ENCODE measurements at places on chromosomes 12 and 14. TPM values are rescaled to one million over a fixed set of nuclear protein-coding genes. Genes with fewer than 3 reads are reported as not detected.
A peak's percentile ranks its signal among the peaks of the same experiment; 100 is the strongest.

GRCh38 chr14:50085570-50086320 is 30.6 kb downstream of the VCPKMT start:
- DNase-seq = peak; percentile 18

- no peak for DNase-seq
These were observed 9.5 kb downstream of the BDKRB1 start for GRCh38 chr14:96265383-96266095.

The FGF23 gene
- total RNA-seq = not detected

DNA sequence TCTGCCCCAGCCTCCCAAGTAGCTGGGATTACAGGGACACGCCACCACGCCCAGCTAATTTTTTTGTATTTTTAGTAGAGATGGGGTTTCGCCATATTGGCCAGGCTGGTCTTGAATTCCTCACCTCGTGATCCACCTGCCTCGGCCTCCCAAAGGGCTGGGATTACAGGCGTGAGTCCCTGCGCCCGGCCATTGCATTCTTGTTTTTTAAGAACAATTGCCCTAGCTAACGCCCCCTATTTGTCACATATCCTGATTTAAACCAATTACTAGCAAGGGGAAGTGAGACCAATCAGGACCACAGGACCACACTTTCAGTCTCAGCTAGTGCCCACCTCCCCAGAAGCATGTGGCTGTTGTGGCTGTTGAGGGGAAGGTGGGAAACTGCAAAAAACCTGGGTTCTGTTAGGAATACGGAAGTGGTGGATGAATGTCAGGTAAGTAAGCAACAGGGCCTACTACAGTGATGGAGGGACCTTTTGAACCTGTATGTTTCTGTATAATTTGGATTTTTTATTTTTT is 37.8 kb upstream of the NFYB start:
- DNase-seq = no peak

DNA sequence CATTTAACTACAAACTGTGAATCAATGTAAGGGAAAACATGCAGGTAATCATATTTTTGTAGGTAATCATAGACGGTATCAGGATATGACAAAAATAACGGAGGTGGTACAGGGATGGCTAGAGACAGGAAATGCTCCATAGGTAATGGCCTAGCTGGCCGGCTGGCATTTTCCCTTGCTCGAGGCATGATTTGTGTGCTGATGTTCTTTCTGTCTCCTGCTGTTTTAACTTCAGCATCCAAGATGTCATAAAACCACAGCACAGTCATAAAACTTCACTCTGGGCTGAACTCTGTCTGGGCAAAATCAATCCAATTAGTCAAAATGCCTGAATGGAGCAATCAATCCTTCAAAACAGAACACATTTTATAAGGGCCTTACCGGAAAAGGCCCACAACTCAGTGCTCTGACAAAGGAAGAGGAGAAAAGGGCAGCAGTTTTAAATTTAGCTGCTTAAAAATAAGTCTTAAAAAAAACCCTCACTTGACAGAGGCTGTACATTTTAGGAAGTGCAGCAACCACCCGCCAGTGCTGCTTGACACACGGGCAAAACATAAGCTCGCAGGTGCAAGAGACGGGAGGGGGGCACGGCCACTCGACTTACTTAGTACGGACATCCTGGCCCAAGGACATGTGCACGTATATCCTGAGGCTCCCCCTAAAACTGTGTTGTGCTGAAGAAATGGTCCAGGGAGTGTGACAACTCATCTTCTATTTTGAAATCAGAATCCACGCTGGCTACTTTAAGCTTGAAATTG is 40.5 kb upstream of the GPR68 start:
- DNase-seq = no peak

GRCh38 chr12:59093073-59093772 is 172.9 kb upstream of the LRIG3 start:
- DNase-seq = no peak

The PRIMA1 gene
- not detected for total RNA-seq

DNA sequence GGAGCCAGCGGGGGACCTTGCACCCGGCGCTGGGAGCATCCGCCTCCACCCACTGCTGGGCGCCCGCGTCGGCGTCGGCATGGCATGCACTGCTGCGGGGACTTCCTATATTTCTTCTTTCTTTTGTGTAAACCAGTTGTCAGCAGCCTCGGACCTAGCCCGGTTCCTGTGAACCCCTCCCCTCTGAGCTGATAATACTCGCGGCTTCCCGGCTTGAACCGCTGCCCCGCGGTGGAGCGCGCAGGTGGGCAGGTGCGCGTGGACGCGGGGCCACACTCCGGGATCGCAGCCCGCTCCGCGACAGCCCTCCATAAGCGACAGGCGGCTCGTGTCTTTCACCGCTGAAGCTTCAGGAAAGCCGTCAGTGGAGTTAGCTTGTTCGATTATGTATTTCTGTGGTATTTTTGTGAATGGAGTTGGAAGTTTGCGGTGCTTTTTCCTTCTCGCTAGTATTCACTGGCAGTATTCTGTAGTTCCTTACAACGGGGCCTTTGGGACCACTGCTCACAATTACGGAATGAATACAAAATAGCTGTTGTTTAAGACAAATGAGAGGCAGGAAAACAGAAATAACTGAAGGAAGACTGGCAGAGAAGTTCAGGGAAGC is 870 bp downstream of the BMAL2 start:
- no peak for DNase-seq

DNA sequence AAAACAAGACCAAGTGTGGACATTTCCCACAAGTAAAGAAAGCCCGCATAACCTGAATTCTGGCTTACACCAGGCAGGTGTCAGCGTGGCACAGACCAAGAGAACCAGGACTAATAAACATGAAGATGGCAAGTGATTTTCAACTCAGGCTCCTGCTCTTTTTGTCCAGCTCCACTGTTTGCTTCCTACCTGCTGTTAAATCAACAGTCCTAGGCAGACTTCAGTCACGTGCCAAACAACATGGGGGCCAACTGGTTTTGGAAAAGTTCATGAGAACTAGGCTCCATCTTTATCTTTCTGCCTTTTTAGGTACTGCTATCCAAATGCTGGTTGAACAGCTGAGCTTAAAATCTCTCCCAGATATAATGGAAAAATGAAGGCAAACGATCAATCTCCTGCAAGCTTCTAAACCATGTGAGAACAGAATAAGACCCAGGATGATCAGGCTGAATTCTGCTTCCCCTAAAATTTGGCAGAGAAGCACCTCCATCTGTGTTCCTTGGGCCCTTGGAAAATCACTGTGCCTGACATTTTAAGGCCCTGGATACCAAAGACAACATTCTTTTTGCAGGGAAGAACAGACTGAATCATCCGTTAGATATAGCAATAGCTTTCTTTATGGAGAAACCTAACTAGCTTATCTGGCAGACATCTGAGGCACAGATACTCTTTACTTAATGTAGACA is 215.6 kb upstream of the USP15 start:
- no peak for DNase-seq

DNA sequence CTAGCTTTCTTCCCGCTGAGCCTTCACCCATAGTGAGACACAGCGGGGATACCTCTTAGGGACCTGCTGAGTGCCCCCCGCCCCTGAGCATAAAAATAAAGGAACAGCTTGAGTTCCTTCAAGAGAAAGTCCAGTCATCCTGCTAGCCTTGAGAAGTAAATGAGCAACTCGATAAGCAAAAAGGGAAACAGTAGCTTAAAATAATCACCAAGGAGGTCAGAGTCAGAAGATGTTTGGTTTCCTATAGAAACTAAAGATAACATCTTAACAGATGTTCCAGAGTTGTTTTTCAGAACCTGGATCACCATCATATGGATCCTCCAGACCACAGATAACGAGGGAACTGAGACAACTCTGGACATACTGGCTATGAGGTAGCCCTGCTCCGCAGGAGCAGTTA is 94.0 kb downstream of the BCAT1 start:
- no peak for DNase-seq

DNA sequence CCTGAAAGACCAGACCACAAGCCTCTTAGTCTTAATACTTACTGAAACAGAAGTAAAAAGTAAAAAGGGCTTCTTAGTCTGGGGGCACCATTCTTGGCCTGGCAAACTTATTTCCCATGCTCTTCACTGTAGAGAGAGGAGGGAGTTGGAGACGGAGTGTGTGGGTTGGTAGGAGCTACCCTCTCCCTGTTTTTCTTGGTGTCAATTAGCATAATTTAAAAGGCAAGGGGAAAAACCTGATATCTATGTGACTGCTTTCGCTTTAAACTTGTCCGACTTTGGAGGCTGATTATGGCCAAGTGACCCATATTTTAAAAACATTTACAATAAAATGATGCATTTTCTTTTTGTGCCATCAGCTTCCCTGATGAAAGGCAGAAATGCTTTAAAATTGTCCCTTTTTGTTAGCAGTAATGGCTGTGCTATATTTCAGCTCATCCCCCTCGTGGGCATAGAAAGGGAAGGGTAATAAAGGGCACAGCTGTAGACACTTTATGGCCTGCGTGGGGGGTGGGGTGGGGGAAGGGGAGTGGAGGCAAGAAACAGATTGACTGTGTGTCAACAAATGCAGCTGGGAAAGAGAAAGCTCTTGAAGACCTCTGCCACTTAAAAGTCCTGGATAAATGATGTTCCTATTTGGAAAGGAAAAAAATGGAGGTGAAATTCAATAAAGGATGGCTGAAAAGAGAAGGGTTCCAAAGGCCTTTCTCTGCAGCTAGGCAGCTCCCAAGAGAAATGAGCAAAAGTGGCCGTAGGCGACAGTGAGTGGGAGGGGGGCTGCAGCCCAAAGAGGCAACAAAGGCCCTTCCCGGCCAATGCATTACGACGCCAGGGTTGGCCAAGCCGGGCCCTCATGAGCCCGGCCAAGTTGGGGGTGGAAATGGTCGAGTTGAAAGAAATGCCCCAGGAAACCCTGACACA is 57.5 kb upstream of the TMEM263 start:
- no peak for DNase-seq

GRCh38 chr14:56198438-56198837 is 80.2 kb downstream of the PELI2 start:
- DNase-seq = no peak

- DNase-seq = no peak
These were observed 3.0 kb upstream of the BLOC1S1 start for GRCh38 chr12:55712700-55713415.

- no peak for DNase-seq
These were observed 338.8 kb upstream of the SFSWAP start for GRCh38 chr12:131372171-131372475.

- no peak for DNase-seq
These were observed 3.0 kb upstream of the PITPNM2 start for GRCh38 chr12:123153906-123154305.

DNA sequence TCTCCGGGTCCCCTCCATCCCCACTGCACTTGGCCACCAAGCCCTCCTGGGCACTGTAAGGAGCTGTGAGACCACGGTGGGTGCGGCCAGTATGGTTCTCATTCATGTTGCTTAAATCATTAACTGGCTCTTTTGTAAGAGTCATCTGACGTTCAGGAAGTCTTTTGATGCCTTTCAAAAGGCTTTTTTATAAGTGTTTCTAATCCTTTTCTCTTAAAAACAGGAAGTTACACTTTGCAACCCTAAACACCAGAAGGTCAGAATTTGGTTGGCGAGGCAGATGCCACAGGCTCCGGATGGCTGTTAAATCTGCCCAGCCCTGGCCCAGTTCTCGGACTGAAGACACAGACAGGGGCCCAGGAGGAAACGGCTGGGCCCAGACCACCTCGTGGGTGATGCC is 26.1 kb upstream of the DIO3 start:
- DNase-seq = no peak

DNA sequence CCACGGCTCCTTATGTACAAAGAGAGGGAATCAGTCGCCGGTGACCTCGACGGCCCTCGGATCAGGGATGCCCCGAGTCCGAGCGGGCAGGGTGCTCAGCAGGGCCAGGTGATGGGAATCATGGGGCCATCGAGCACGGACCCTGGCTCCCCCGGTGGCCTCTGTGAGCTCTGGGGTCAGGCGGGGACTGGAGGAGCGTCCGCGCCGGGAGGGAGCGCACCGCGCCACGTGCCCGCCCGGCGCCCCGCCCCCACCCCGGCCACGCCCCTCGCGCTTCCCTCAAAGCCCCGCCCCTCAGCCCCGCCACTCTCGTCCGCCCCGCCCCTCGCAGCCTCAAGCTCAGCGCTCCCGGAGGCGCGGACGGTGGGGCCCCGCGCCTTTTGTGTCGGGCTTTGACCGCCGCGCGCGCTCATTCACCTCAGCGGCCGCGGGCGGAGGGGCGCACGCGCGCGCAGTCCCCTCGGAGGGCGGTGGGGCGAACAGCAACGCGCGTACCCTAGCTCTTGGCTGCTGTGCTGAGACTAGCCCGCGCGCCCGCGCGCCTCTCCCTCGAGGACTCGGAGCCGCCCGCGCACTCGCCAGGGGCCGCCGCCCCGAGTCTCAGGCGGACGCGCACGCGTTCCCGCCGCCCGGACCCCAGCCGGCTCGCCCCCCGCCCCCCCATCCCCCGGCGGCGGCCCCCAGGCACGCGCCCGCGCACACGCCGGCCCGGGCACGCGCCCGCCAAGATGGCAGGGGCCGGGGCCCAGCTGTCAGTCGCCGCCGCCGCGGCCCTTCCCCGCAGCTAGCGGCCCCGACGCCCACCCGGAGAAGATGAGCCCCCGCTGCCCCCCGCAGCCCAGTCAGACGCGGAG is 93.9 kb upstream of the EVL start:
- peak; percentile 79 for DNase-seq

The FOXG1 gene
- total RNA-seq = 75.5 TPM

- DNase-seq = no peak
These were observed 45.5 kb downstream of the ACADS start for GRCh38 chr12:120771097-120771496.

- DNase-seq = no peak
These were observed 14.3 kb upstream of the PTGER2 start for GRCh38 chr14:52299692-52300278.

- no peak for DNase-seq
These were observed 11.2 kb downstream of the PDE6H start for GRCh38 chr12:14984036-14984435.

DNA sequence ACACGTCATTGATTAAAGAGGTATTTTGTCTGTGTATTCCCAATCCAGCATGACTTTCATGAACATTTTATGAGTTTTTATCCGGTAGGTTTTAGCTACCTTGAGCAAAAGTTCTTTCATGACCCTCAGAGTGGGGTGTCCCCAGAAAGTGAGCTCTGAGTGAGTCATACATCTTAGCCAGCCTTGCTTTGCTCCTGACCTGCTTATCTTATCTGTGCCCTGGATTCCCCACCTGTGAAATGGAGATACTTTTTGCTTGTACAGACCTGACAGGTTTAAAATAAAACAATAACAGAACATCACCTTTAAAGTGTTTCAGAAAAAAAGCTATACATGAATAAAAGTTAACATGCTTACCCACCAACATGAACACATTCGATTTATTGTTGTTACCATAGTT is 202.8 kb upstream of the SOX5 start:
- no peak for DNase-seq

GRCh38 chr14:70008284-70009262 is 129.4 kb downstream of the SMOC1 start:
- DNase-seq = no peak

GRCh38 chr12:117292688-117293087 is 68.7 kb downstream of the NOS1 start:
- DNase-seq = no peak
